ENCODE measurements at places on chromosomes 7 and 10.

- no peak for DNase-seq
Observed at GRCh38 chr7:144100607-144101006, 8.8 kb upstream of the OR2A2 start.

DNA sequence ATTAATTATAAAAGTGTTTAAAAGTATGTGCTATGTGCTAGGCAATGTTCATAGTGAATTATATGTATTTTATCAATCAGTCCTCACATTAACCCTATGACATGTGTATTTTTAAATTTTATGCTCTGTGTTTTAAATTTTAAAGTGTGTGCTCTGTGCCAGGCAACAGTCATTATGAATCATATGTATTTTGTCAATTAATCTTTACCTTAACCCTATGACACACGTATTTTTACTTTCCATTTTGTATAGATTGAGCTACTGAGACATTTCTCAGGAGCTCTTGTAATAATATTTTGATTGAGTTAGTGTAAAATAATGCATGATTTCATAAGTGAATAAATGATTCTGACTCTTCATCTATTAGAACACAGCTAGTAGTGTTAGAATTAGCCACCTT, 117.8 kb downstream of the THSD7A start:
- no peak for DNase-seq

DNA sequence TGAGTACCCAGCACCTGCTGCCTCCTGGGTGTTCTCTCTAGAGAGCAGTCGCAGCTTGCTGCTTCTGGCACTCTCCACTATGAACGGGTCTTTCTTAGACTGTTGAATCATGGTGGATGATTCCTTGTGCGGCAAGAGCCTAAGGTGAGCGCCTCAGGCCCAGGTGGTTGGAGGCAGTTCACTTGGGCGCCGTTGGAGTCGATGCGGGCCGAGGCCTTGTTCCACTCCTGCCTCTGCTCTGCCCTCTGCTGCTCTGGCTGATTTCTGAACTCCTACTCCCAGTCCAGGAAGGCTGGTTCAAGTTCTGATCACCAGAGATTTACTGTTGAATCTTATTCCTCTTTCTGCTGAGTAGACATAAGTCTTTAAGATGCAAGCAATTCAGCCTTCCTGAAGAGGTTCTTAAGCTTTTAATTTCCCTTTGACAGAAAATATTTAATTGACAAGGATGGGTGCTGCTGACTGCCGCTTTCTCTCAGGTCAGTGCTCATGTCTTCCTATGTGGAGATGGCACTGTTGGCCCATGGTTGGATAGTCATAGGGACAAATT, 10.4 kb downstream of the YKT6 start:
- no peak for DNase-seq

GRCh38 chr10:100737355-100738054, 7.9 kb upstream of the PAX2 start:
- no peak for DNase-seq

DNA sequence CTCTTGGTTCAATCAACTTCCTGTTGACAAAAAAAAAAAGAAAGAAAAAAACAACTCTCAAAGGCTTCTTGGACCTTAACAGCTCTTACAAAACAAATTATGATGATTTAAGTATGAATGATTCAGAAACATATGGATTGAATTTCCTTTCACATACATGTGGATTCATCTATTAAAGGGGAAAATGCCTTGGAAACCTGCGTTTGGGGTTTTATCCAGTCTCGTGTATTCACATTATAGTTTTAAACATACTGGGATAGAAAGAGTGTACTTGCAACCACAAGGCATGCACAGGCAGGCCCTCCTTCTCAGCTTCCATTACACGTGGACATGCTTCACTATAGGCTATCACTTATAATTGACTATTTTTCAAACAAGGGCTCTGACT, 286.7 kb downstream of the INHBA start:
- no peak for DNase-seq

- DNase-seq: no peak
Observed at GRCh38 chr7:120955577-120956149, 5.1 kb downstream of the ING3 start.

DNA sequence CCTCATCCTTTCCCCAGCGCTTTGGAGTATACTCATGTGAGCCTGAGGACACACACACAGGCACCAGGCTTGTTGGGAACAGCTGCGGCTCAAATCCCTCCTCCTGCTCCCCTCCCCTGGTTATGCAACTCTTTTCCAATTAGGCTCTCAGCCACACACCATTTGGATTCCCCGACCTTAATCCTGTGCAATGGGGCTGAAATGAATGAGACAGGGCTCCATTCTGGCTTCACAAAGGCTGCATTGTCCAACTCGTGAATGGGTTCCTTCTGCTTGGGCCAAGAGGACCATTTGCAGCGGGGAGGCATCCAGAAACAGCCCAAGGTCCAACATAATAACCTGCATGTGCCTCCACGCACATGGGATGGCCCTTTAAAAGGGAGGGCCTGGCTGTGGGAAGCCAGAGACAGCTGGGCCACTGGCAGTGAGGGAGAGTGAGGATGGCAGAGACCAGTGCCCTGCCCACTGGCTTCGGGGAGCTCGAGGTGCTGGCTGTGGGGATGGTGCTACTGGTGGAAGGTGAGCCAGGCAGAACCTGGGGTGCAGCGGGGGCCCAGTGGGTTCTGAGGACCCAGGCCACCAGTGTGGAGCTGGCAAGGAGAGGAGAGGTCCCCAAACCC, at the start of gene RGR:
Gene RGR (plus strand): TSS at position 403 of the 620 bp plus-strand sequence. CDS start 38 bp downstream, at position 441.
- no peak for DNase-seq

DNA sequence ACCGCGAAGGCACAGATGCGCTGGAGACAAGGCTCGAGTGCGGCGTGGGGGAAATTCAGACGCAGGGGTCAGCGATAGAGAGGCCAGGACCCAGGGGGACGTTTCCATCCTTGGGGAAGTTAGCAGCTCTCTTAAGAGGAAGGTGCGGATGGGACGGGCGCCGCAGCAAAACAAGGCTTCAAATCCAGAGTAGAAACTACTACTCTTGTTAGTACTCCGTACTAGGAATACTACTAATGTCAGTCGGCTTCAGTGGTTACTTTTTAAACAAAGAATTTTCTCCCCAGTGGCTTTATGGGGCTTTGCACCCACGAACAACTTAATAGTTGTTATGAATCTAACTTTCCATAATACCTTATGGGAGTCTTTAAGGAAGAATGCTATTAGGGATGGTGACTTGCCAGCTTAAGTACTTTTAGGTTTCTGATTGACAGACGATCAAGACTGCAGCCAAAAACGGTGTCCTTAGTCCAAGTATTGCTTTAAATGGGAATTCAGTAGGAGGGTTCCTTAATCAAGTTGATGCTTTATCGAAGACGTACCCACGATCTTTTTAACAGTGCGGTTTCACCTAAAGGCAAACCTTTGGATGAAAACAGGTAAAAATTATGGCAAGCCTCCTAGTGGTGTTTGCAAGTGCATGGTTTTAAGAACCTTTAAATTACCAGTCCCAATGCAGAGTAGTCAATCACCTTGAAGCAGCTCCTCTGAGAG, 812 bp upstream of the IDE start:
- DNase-seq: peak; percentile 42

DNA sequence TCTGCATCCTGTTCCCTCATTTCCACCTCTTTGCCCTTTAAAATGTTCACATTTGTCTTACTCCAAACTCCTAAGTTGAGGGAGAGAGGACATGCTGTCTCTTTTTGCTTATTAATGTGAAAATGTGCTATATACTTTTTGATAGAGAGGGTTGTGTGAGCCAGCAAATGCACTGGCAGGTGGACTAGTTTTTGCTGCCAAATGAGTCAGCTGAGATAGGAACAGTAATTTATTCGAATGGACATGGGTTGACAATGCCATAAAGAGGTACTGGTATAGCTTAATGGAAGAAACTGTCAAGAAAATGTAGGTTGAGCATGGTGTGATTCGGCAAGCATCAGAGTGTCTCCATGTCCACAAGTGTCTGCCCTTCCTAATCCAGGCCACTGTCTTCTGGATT, 9.2 kb upstream of the TRUB1 start:
- DNase-seq: no peak

DNA sequence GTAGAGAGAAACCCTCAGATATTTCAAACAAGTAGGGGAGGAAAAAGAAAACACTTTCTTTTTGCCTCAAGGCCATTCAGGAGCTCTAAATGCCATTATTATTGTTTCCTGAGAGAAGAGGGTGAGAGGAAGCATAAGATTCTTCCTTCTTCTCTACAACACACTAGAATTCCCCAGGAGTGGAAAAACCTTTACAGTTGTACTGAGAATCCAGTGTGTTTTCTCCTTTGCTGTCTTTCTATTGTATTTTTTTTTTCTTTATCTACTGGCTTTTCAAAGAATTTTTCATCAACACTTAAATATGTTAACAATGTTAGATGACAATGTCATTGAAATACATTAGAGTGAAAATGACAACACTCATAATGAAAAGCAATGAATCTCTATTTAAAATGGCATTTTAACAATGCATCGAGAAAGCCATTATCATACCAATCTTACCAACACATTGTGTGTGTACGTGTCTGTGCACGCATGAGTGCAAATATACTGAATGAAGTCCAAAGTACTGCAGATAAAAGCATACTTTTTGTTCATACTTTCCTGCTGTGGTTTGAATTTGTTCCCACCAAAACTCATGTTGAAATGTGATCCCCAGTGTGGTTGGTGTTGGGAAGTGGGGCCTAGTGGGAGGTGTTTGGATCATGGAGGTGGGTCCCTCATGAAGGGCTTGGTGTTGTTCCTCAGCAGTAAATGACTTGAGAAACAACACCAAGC, 24.2 kb upstream of the MACC1 start:
- DNase-seq: no peak

DNA sequence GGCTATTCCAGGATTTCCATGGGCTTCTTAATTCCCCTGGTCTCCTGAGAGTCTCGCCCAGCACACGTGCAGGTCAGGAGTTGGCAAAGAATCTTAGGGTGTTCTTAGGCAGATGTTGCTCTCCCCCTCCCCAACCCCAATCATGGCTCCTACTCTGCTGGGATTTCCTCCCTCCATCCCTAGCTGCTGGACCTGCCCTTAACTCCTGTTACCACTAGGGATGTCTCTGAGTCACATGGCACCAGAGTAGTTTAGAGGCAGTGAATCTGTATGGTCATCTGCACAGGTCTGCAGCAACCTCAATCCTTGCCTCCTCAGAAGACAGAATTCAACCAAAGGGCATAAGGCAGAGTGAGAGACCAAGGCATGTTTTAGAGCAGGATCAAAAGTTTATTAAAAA, 51.8 kb upstream of the CHST3 start:
- DNase-seq: no peak

GRCh38 chr7:100373261-100373831, at the start of gene PILRA:
TSS of gene PILRA (plus strand) at chr7:100373487. CDS start at chr7:100373657, 170 bp downstream.
- DNase-seq: no peak

DNA sequence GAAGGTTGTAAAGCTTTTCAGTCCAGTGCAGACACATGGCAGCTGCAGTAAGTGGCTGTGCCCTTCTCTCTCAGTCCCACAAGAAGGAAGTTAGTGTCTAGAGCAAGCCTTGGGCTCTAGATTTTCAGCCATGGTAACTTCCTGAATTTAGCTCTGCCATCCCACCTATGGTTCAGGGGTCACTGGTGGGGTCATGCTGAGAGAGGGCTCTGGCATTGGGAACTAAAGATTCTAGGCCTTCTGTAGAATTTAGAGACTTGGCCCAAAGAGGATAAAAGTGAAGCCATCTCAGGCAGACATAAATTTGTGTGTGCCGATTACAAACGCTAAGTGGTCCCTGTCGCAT, 113.5 kb downstream of the COL13A1 start:
- DNase-seq: no peak

DNA sequence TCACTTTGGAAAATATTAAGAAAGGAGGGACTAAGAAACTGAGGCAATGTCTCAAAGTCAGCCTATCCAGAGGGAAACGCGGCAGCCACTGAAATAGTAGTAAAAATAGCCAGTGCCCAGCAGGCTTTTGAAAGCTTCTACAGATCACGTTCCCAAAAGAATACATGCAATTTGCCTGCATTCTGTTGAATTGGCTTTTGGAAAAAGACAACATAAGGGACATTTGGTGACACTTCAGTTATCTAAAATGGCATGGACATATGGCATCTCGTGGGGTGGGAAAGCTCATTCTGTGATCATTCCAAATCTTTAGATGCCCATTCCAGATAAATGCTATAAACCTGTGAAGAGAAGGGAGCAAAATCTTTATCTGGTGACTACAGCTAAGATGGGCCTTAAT, 82.8 kb upstream of the PDE1C start:
- DNase-seq: no peak

DNA sequence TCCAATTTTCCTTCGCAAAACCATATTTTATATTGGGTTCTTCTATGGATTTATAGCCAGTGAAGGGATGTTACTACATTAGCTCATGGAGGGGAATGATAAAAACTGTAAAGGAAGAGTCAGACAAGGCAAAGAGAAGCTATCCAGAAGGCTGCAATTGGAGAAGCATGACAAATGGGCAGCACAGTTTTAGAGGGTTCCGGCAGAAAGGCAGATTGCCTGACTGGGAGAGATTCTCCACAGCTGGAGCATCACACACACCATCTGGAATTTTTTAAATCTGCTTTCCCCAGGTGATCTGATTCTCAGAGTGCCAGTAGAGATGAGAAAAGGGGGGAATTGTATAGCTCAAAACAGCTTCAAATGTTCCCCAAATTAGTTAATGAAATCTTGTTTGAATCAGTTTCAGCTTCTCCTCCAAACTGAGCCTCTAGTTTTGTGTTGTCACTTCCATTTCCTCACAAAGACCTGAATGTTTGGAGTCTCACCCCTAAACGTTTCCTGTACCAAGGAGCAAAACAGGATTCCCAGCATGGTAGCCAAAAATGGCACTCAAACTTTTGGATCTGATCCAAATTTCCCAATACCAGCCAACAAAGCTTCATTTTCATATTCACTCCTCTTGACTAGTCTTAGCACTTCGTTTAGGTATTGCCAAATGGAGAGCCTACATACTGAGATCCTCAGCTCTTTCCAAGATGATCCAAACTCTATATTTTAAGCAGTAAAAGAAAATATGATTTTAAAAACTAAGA, 177.5 kb downstream of the HPSE2 start:
- no peak for DNase-seq

- no peak for DNase-seq
Observed at GRCh38 chr10:93124580-93125318, 51.1 kb downstream of the CYP26A1 start.

- DNase-seq: no peak
Observed at GRCh38 chr7:41169317-41169716, 533.6 kb downstream of the INHBA start.

- no peak for DNase-seq
Observed at GRCh38 chr10:49176310-49177268, 11.6 kb downstream of the TMEM273 start.

- DNase-seq: no peak
Observed at GRCh38 chr10:4058514-4059029, 273.6 kb upstream of the KLF6 start.

- no peak for DNase-seq
Observed at GRCh38 chr7:29843093-29843492, 36.8 kb downstream of the WIPF3 start.

Data from CD4-positive, alpha-beta T cell treated with Interleukin-2 at 100 ng/mL for 4 hours (primary cell).